ENCODE measurements at places on chromosomes 1 and 21.

GRCh38 chr1:56133522-56134472, 445.6 kb downstream of the PLPP3 start:
- DNase-seq = no peak

DNA sequence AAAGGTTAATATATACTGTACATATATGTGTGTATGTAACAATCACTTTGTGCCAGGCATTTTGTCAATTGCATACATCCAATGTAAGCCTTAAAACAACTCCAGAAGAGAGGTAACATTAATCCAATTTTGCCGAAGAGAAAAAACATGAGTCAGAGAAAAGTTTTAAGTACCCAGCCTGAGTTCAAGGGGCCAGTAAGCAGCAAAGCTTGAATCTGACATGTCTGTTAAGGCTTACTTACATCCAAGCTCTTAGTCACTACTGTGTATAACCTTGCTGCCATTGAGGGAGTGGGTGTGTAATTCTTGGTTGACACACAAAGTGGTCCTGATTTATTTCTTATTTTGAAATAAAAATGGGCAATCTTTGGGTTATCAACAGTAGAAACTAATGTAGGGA, 360.4 kb upstream of the LYPLAL1 start:
- DNase-seq = no peak

- DNase-seq = no peak
Observed at GRCh38 chr1:207021139-207021861, 11.3 kb downstream of the C1orf116 start.

- no peak for DNase-seq
Observed at GRCh38 chr1:222781251-222781650, 33.6 kb upstream of the DISP1 start.

DNA sequence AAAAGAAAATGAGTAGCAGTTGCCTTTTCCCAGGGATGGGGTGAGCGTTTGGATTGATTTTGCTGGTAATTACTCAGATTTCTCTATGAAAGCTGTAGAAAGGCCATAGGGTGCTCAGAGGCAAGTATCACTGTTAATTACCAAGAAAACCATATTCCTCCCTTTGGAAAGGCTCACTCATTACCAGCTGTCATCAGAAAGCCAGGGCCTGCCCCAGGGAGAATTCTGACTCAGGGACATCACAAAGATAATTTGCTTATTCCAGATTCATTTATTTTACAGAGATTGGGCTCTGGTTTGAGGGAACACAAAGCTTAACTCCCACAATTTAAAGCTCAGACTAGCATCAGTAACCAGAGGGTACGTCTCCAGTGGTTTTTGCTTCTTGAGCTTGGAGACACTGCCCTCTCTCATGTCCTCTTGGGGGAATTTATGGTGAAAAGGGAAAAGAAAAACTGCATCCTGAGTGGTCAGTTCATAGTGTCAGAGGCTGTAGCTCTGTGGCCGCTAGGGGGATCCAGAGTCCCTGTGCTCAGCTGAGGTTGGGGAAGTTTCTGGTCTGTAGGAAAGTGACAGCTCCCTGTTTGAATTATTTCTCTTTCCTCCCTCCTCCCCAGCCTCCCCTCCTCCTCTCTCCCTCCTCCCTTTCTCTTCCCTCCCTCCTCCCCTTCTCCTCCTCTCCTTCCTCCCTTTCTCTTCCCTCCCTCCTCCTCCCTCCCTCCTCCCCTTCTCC, 204.3 kb downstream of the KCNJ6 start:
- peak; percentile 24 for DNase-seq

- DNase-seq = peak; percentile 23
Observed at GRCh38 chr1:204565617-204566582, 49.7 kb downstream of the MDM4 start.

DNA sequence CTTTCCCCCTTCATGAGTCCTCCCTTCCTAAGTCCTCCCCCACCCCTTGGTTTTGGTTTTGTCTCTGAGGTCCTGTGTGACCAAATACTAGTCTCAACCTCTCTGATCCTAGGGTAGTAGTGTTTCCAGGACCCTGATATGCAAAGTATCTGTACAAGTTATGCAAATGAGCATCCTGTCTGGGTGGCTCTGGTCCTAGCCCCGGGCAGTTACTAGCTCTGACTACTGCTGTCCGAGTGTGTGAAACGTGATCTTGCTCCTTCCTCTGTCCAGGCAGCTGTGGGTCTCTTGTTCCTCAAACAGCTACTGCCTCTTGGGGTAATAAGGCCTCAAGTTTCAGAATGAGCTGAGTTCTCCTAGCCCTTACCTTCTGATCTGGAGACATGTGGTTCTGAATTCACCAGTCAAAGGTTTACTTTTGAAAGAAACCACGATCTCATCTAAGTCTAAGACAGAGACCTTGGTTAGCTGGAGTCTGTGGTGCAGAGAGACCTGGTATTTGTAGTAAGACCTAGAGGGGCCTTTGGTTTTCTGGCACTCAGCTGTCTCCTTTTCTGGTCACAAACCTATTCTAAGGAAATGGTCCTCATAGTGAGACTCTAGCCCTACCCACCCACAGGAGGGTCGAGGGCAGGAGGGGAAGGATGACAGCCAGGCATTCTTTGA, 31.0 kb upstream of the IL19 start:
- no peak for DNase-seq

- DNase-seq = no peak
Observed at GRCh38 chr1:7209336-7209735, 424.1 kb downstream of the CAMTA1 start.

DNA sequence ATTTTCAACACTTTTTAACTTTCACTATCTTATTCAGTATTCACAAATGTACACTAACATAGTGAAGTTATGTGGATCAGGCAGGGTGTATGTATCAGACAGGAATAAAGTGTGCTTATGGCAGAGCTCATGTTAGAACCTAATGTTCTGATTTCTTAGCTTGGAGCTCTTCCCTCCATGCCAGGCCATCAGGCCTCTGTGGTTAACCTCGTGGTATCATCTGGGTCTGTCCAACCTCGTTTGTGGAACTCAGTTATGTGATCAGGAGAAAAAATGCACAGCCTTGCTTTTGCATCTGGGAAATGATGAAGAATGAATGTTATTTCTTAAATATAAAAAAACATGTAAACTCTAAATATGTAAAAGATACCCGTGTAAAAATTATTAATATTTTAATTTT, 86.9 kb downstream of the MPZL1 start:
- no peak for DNase-seq

DNA sequence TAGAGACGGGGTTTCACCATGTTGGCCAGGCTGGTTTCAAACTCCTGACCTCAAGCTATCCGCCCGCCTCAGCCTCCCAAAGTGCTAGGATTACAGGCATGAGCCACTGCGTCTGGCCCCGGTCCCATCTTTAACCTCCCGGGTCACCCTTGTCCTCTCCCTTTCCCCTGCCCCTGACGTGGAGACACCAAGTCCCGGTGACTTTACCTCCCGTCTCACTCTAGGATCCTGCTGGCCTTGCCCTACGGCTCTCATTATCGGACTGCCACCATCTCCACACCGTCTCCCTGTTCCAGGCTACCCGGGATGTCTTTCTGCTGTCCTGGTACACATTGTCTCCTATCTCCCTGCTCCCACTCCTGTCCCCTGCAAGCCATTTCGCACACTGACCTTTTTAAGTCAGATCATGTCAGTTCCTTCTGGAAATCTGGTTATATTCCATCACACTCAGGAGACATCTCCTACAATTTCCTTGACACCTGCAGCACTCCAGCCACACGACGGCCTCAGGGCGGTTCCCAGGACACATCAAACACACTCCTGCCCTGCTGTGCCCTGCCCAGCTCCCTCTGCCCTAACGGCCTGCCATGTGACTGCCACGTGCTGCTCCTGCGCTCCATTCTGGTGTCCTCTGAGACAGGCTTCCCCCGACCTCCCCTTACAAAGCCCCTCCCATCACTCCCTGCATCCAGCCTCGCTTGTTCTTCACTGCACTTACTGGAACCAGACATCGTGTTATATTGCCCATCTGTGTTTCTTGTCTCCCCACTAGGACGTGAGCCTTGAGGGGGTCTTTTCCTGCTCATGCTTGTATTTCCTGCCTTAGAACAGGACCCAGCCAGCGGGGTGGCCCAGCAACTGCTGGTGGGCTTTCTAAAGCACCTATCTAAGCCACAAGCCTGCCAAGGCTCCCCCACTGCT, 32.7 kb downstream of the TTC39A start:
- DNase-seq = no peak

DNA sequence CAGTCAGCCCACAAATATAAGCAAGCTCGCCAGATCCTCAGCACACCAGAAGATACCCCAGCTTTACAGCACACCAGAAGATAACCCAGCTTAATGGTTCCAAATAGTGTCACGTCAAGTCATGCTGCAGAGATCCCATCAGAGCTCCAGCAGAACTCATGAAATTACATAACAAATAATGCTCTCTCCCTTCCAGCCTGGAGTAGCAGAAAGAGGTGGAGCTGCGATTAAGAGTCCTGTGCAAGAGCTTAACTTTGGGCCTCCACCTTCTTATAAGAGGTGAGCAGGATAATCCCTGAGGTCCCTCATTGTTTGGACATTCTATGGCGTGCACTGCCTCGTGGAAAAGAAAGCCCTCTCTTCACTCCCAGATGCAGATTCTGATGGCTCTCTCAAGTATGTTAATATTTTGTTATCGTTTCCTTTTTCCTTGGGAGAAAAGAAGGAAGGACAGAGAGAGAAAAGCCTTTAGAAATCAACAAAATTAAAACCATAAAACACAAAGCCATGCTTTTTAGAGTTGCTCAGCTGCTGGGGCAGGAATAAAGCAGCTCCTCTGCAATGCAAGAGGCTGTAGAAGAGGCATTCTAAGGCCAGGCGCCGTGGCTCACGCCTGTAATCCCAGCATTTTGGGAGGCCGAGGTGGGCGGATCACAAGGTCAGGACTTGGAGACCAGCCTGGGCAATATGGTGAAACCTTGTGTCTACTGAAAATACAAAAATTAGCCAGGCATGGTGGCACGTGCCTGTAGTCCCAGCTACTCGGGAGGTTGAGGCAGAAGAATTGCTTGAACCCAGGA, 59.1 kb downstream of the GLUL start:
- DNase-seq = no peak

DNA sequence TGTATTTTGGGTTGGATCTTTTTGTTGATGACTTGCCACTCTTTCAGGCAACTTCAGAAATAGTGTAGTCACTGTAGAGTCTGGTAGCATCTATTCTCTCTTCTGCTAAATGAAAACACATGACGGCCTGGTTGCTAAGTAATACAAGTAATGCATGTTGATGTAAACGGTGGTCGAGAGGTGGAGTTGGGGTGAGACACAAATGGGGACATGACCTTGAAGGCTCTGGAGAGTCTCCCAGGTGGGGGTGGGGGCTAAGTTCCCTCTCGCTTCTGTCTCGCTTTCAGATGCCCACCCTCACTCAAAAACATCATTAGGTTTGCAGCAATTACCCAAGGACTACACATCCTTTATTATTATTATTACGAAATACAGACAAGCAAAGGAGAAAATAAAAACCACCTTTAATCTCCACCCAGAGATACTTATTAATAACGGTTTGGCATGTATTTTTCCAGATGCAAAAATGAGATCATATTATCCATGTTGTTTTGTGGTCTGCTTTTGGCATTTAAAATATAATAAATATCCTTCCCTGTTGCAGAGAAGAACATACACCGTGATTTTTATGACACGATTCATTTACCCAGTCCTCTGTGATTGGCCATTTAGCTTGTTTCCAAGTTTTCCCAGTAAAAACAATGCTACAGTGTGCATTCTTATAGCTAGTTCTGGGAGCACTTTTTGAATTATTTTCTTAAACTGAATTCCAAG, 138.1 kb downstream of the MIS18A start:
- DNase-seq = no peak

GRCh38 chr1:231478019-231478785, 50.3 kb upstream of the TSNAX start:
- no peak for DNase-seq

DNA sequence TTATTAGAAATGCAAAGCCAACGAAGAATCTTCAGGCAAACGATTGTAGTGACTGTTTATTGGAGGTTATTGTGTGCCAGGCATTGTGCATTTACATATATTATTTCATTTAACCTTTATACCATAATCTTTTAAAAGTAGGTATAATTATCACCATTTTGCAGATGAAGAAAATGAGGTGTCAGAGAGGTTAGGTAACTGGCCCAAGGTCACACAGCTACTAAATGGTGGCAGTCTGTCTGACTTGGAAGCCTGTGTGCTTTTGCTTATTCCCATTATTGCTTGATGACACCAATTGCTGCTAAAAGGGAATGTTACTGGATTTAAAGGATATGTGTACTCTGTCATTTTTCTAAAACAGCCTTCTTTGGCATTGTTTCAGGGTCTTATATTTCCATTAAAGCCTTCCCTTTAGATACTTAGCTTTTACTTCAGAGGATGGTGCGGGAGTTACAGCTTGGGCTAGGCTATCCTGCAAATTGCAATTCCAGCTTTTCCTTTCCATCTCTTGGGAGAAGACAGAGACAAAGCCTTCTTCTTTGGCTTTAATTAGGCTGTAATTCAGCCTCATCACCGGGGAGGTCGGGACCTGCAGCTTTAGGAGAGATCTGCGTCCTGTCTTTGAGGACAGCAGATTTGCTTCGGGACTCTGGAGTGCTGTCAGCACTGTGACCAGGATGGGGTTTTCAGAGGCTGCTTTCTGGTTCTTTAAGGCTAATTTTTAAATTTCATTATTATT, 37.4 kb upstream of the ERRFI1 start:
- DNase-seq = no peak

DNA sequence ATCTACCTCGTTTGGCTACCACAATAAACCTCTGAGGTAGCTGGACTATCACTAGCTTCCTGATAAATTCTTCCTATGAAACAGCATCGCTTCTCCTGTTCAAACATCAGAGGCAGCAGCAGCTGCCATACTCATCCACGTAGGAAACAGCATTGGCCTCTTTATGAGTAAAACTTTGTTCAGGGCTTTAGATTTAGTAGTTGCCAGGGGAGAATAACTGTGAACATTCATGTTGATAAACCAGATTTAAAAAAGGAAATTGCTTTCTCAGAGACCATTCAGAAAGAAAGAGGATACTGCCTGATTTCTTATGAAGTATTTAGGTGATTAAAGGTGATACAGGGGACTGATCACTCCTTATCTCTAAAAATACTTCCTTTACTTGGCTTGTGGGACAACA, 7.2 kb downstream of the CEP170 start:
- no peak for DNase-seq

- DNase-seq = no peak
Observed at GRCh38 chr1:147722124-147722523, 38.3 kb downstream of the GJA5 start.

DNA sequence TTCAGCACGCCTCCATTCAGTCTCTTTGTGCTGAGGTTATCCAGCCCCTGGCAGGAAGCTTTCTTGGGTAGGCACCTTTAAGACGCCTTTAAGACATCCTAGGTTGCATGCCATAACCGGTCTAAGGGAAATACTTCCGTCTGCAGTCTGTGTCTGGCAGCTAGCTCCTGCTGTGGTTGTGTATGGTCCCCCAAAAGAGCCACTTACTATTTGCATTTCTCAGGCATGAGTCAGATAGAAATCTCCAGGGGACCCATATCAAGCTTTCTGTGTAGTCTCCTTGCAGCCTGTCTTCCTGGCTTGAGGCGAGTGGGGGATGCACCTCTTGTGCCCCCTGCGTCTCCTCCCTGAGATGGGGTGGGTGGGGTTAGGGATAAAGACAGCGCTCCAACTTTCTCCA, 10.0 kb upstream of the RYR2 start:
- DNase-seq = no peak
